ENCODE measurements at places on chromosomes 7 and 10.

GRCh38 chr10:94641480-94641879, 42.0 kb upstream of the CYP2C18 start:
- DNase-seq = no peak

DNA sequence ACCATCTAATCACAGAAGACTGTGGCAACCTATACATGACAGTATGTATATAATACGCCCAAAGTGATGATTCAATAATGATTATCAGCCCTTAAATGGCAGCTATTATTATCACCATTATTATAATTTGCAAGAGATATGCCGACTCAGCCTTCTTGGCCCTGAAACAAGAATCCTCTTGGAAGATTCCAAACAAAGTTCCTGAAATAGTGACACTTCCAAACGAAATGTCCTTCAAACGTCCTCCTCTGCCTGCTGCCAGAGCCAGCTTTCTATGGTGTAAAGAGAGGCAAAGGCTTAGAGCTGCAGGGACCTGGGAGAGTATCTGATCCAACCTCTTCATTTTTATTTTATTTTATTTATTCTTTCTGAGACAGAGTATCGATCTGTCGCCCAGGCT, 36.0 kb downstream of the NRAP start:
- DNase-seq = no peak

GRCh38 chr10:3331690-3332230, 159.2 kb upstream of the PITRM1 start:
- no peak for DNase-seq

DNA sequence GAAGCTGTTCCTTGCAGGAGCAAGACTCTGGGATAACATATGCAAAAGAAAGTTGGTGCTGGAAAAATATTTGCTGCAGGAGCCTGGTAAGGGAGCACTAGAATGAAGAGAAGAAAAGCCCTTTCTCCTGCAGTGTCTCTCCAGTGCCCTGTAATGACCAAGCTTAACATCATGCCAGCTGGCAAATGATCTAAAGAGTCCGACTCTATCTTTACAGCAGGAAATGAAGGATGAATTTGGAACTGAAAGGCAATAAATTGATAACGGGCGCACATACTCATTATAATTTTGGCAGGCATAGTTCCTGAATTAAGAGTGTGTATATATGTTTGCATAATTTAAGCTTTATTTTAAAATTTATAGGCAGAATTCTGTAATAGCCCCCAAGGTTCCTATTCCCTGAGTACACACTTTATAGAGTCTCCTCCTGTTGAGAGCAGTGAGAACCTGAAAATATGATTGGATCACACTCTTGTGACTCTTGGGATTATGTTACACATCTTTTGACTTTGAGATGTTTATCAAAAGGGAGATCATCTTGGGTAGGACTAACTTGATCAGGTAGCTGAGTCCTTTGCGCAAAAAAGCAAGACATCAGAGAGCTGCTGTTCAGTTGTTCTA, 299.0 kb upstream of the MBL2 start:
- no peak for DNase-seq

DNA sequence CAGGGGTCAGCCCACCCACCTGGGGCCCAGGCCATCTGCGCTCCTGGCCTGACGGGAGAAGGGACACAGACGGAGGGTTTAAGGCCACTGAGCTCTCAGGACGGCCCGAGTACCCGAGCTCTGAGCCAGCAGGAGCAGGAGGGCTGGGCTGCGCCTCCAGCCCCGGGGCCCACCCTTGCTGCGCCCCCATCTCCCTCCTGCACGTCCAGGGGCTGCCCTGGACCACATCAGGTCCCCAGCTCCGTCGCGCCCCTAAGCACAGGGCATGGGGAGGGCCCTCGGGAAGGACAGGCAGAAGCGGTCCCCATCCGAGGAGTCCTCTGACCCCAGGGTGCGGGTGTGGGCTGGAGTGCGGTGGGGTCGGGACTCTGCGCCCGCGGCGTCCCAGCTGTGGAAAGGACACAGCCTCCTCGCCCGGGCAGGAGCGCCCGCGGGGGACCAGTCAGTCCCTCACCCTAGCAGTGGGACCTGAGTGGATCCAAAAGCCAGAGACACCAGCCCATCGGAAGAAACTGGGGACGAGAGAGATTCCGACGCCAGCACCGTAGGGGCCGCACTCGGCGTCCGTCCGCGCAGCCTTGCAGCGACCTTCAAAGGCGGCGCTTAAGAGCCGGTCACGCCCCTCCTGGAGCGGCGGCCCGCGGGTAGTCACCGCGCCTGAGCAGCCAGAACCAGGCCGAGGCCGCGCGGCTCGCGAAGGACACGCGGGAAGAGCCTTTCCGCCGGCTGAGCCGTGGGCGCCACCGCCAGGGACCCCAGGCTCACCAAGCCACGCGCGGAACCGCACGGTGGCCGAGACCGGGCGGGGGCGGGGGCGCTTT, 15.9 kb downstream of the CAMK2B start:
- no peak for DNase-seq

DNA sequence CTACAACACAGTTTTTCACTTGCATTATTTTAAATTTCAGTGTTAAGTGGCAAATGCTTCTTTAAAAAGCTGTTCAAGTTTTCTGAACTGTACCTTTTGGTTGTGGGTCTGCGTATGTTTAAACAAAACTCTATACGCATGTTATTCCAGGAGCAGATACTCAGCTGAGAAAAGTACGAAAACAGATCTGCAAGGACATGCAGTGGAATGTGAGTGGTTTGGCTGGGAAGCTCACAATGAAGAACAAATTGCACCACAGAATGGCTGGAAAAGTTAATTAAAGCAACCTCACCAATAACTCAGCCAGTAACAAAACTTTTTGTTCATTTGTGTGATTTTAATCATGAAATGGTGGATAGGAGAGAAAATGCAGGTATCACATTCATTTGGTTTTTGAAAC, 17.6 kb downstream of the GLI3 start:
- no peak for DNase-seq

GRCh38 chr10:130499541-130499940, 363.4 kb downstream of the GLRX3 start:
- DNase-seq = no peak

DNA sequence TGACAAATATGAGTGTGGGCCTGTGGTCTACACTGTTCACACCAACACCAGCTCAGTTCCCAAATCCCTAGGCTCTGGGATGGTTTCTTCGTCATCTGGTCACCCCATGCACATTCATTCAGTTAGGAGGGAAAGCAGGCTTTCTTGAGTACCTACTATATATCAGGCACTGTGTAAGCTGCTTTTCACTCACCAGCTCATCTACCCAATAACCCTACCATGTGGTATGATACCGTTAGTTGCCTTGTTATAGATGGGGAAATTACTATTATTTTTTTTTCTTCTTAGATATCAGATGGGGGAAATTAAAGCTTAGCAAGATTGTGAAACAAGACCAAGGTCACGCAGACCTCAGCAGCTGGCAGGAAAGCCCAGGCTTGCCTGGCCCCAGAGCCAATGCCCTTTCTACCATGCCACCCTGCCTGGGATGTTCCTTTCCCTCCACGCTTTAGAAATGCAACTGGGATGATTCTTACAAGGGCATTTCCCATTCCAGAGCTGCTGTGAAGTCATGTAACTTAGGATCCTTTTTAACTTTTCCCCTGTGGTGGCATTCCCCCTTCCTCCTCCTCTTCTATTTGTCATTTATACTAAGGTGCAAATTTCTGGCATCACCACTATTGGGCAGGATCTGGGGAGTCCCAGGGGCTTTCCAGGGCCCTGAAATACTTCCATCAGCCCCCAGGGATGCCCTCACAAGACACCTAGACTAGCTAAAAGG, 93.1 kb upstream of the EFCAB10 start:
- DNase-seq = no peak
